ENCODE measurements at places on chromosomes 4 and X.

DNA sequence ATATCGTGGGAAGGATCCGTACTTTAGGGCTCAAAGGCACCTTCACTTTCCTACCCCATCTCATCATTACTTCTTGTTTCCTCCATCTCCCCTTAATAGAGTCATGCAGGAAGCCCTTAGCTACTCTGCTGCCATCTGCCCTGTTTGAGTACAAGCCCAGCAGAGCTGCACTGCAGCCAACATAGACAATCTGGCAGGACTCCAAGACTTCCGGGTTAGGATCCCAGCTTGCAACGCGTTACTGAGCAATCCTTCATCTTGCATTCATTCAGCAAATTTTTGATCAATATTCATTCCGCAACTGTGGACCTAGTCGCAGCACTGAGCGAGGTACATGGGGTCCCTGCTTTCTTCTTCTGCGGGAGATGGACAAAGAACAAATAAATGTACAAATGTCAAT, 344.9 kb downstream of the BCOR start:
- no peak for DNase-seq

DNA sequence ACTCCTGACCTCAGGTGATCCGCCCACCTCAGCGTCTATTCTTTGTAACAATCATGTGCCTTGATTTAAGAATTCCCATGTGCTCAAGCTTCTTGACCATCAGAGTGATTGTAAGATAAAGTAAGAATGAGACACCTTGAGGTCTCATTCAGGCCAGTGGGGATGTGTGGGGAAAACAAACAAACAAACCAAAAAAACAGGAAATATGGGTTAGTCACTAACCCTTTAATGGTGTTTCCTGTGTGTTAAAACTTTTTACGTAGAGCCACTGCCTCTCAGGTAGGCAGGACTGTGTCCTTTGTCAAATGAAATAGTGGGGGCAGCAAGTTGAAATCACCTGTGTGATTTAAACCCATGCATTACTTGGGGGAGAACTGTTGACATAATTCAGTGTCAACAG, 91.5 kb upstream of the DHRSX start:
- DNase-seq, result no peak

DNA sequence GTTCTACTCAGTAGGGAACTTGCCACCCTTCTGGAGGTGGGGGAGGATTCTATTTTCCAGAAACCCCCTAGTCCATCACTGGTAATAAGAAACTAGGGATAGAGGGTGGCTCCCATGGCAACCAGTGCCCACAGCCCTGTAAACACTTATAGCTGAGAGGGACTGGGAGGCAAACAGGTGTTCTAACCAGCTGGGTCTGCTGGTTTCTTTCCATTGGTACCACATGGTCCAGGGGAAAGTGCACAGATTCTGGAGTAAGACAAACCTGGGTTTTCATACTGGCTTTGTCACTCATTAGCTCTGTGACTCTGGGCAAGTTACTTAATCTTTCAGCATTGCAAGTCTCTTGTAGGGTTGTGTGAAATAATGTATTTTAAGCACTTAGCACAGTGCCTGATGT, 26.9 kb downstream of the IGSF1 start:
- no peak for DNase-seq

DNA sequence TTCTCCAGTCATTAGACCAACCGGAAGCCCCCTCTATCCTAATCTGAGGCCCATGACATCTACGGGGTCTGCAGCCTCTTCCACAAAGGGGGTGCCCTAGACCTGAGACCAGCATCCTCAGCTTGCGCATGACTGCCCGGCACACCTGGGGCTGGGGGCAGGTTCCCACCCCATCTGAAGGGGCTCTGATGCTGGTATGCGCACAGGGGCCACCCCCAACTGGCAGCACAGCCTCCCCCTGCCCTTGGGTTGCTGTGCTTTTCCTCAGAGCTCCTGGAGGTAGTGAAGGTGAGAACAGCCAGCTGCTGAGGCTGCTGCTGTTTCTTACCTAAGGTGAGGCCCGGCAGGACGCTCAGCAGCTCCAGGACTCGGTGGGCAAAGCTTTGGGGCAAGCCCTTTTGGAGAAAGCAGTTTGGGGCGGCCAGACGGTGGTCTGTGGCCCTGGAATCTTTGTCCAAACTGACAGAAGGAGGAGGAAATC, 18.9 kb upstream of the CPLX1 start:
- DNase-seq, result no peak

GRCh38 chr4:165539801-165540200, 161.0 kb downstream of the CPE start:
- no peak for DNase-seq

- DNase-seq, result no peak
These were observed 141.5 kb upstream of the SMAD1 start for GRCh38 chr4:145340071-145340675.

DNA sequence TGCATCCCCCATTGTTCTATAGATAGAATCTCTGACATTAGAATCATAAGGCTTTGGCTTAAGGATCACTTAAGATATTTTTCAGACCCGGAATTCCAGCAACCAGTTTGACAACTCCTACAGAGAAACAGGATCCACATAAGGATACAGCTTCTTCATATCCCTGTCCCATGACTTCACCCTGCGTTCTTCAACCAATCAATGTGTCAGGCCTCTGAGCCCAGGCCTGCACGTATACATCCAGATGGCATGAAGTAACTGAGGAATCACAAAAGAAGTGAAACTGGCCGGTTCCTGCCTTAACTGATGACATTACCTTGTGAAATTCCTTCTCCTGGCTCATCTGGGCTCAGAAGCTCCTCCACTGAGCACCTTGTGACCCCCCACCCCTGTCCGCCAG, 85.1 kb downstream of the MFAP3L start:
- no peak for DNase-seq

GRCh38 chrX:50778272-50778671, 35.7 kb downstream of the SHROOM4 start:
- no peak for DNase-seq

DNA sequence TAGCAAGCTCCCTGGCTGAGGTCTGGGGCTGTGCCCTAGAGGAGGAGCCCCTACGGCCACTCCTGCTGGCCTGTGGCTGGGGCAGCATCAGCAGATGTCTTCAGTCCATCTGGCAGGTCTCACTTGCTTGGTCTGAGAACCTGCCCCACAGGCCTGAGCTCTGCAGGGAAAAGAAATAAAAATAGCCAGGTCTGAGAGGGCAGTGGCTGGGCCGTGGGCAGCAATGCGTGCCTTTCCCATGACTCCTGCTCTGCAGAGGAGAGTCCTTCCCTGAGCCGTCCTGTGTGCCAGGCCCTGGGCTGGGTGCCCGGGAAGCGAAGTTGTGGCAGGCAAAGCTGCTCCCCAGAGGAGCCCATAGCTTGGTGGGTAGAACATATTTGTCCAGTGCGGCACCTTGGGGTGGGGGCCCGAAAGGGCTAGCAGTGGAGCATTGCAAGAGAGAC, 11.3 kb upstream of the KIAA0232 start:
- no peak for DNase-seq

DNA sequence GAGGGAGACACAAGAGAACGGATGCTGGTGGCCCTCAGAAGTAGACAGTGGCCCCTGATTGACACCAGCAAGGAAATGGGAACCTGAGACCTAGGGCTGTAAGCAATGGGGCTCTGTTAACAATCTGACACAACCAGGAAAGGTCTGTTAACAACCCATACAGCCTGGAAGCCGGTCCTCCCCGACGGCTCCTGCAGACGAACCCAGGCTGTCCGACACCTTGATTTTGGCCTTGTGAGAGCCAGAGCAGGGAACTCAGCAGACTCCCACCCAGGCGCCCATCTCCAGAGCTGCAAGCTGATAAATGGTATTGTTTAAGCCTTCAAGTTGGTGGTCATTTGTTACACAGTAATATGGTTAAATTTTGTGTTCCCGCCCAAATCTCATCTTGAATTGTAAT, 10.2 kb upstream of the CYTL1 start:
- no peak for DNase-seq

GRCh38 chr4:104905546-104905945, 241.1 kb upstream of the TET2 start:
- no peak for DNase-seq

- no peak for DNase-seq
These were observed 2.7 kb upstream of the ASB5 start for GRCh38 chr4:176271749-176272148.

DNA sequence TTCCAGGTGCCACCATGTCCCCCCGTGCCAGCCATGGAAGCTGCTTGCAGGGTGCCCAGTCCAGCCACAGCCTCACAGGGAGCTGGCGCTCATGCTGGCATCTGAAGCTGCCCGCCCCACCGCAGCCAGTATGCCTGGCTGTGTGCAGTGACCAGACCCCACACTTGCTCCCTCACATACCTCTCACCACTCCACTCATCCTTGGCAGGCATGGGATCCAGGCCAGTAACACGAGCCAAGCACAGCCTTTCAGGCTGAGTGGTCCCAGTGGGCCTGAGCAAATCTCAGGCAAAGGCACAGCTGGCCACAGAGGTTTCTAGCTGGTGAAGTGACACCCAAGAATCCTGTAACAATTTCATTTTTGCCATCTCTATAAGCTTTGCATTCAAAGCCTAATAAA, 48.4 kb upstream of the SEC24B start:
- DNase-seq, result no peak

DNA sequence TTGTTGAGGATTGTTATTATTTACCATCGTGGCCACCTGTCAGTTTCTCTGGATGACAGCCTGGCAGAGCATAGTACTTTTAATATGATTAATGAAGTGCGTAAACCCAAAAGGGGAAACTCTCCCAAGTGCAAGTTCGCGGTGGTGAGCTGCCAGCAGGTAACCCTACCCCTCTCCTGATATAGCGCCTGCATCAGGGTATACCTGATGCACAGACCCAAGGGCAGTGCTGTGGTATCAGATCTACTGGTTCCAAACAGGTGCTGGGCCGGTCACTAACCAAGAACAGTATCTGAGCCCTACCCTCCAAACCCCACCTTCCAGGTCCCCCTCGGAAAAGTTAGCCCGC, 1.6 kb downstream of the RNF150 start:
- DNase-seq, result no peak

DNA sequence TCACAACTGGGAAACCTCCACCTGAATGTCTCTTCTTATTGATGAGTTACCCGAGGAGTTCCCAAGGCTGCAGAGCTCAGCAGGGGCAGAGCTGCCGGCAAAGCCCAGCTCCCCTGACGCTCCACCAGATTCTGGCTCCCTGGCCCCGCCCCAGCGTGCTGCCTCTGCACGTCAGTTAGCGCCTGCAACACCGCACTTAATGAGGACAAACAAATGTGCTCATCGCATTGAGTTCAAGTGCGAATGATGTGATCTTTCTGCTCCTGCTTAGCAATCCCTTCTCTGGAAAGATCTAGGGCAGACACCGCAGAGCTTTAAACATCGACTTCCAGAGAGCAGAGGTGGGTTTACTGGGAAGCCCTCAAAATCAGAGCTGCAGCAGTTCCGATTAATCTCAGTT, 55.5 kb upstream of the FBXW7 start:
- no peak for DNase-seq

DNA sequence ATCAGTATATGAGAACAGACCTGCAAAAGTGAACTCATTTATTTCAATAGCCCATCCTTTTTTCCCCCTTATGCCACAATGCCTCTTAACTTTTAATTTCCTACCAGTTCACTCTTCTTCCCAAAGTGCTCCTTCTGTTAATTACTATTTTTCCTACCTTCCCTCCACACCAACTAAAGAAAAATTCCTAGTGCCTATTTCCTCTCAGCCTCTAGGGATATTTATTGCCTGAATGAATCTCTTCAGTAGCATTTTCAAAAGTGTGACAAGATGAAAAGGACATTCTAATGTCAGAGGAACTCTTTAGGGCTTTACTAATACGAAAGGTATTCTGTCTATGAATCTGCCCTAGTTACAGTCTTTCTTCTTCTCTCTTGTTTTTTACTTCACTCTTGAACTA, 181.1 kb upstream of the SPRY1 start:
- DNase-seq, result no peak

GRCh38 chrX:29553542-29553941, 661.8 kb upstream of the MAGEB2 start:
- no peak for DNase-seq

DNA sequence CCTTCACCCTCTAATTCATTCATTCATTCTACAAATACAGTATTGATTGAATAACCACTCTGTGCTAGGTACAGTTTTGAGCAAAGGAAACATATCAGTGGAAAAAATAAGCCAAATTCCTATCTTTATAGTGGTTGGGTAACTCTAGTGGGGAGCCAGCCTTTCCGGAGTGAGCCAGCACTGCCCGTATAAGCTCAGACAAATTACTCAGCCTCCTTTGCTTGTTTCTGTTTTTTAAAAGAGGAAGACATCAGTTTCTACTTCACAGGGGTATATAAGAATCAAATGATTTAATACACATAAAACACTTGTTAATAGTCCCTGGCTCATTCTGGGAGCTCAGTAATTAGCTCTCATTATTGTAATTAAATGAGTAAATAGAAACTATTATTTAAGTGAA, 238.2 kb upstream of the MAD2L1 start:
- DNase-seq, result no peak

GRCh38 chr4:150259861-150260567, 181.8 kb downstream of the DCLK2 start:
- DNase-seq, result no peak

- DNase-seq, result no peak
These were observed 262.7 kb downstream of the IL15 start for GRCh38 chr4:141899103-141899502.

- DNase-seq, result no peak
These were observed 179.1 kb upstream of the STK26 start for GRCh38 chrX:131843987-131844386.

GRCh38 chr4:60808726-60809485, 391.2 kb upstream of the ADGRL3 start:
- DNase-seq, result no peak

Measured in omental fat pad (tissue), 4 donors.